Esophagus muscularis mucosa (tissue), 4 donors: ENCODE measurements at places on chromosomes 7 and 10.
A peak's percentile ranks its signal among the peaks of the same experiment; 100 is the strongest.

GRCh38 chr10:85570871-85571270 is 795.7 kb downstream of the GRID1 start:
- DNase-seq, result no peak

- DNase-seq, result no peak
Measured at GRCh38 chr10:87546971-87547413, 42.3 kb downstream of the MINPP1 start.

- DNase-seq, result peak; percentile 50
Measured at GRCh38 chr7:105880571-105881330, 4.4 kb upstream of the ATXN7L1 start.

GRCh38 chr10:18551473-18551872 is 99.9 kb downstream of the NSUN6 start:
- DNase-seq, result no peak

- DNase-seq, result no peak
Measured at GRCh38 chr7:66576646-66577045, 52.0 kb upstream of the KCTD7 start.

DNA sequence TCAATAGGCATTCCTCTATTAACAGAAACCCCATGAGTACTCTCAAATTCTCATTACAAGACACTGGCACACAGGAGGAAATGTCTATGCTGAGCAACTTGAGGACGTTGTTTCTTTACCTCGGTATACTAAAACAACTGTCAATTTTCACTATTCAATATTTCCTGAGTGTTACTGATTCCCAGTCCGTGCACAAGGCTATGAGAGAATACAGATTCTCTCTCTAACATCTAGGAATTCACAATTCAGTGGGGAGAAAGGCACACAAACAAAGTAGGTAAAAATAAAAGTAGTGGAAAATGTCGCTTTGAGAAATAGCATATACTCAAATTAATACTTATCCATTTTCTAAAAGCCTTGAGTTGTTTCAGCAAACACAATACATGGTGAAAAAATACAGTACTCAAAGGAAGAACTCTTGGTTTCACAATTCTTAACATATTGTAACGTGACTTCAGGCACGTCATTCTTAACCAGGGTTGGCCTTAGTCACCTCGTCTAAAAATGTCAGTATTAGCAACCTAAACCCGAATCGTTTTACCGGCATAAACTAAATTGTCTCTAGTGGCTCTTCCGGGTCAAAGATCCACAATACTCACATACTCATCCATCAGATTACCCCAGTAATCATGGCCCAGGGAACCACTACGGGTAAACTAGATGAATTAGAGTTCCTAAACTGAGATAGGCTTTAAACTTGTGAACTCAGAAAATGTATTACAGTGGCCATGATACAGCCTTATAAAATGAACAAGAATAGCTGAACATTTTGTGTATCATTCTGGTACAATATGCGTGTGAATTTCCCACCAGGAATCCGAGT is 1.5 kb downstream of the IPMK start:
- no peak for DNase-seq

DNA sequence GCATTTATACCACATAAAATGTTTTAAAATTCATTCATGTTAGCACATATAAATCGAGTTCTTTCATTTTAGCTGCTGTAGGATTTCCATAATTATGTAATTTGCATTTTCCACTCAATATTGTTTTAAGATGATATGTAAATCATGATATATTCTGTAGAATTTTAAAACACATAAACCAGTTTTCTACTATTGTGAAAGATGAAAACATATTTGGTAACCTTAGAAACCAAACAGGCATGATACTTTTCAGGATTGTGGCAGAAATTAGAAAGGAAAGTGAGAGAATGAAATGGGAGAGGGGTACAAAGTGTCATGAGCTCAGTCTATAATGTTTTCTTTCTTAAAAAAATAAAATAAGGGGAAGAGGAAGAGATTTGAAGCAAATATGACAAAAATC is 269.3 kb downstream of the PPP1R3A start:
- DNase-seq, result no peak

DNA sequence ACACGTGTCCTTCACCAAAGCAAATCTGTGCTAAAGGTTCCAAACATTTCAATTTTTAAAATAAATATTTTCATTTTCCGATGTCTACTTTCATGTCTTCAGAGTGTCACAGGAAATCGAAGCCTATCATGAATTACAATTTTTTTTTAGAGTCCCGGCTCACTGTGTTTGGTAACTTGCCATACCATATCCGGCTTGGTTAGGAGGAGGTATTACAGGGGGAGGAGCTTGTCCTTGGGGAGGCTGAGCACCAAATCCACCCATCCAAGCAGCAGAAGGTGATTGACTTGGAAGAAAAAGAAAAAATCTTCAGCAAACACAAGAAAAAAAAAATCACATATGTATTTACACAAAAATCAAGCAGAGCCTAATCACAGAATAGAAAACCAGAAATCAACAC is 21.3 kb downstream of the TIAL1 start:
- DNase-seq, result no peak

DNA sequence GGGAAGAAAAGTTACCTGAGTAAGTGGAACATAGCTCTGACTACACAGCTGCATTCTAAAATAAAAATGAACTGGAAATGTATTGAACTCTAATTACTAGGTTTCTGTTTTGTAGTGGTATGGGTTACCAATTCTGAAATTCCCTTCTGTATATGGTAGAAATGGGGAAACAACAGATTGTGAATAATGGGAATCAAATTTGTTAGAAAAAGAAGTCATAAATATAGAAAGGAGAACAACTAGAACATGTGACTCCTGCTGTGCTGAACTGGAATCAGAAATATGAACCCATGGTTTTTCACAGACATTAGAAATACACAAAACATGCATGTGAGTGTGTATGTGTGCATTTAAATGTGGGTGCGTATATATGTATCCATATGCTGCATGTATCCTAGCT is 27.0 kb downstream of the MCMBP start:
- no peak for DNase-seq

- DNase-seq, result no peak
Measured at GRCh38 chr10:114329634-114330365, 74.5 kb downstream of the AFAP1L2 start.

DNA sequence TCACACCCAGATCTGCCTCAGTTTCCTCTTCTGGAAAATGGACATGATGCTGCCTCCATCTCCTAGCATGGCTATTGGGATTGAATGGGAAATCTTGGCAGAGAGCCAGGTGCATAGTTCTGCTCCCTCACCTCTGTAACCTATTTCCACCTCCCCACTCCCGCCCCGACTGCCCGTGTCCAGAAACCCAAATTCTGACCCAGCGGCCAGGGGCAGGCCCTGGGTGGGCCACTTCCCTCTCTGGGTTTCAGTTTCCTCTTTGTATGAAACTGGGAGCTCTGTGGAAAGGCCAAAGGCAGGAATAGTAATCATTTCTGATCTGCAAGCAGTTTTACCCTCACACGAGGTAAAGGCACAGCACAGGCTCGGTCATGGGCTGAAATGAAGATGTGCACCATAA is 74.1 kb upstream of the DUSP5 start:
- DNase-seq, result no peak

DNA sequence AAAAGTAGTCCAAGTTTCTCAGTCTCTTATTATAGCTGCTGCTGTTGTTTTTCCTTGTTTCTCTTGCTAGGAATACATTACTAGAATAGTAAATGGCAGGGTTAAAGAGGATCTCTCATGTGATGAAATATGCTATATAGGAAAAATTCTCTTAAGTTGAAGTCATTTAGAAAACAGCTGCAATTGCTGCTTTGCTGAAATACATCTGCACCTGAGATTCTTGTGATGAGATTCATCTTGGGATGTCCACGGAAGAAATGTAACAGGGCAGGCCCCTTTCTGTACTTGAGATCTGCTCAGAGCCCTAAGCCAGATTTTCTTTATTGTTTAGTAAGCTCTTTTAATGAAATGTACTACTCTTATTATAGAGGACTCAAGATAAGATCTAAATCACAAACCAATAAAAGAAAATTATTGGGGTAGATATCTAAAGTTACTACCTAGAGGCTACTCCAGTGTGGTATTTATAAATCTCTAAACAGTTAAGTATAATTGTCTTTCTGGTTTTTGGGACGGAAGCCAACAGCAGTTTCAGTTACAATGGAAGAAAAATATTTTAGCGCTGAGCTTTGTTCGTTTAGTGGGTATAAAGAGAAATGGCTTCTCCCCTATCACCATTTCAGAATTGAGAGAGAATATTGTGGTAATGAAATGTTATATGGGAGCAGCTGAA is 701.5 kb downstream of the KCNMA1 start:
- DNase-seq, result no peak

DNA sequence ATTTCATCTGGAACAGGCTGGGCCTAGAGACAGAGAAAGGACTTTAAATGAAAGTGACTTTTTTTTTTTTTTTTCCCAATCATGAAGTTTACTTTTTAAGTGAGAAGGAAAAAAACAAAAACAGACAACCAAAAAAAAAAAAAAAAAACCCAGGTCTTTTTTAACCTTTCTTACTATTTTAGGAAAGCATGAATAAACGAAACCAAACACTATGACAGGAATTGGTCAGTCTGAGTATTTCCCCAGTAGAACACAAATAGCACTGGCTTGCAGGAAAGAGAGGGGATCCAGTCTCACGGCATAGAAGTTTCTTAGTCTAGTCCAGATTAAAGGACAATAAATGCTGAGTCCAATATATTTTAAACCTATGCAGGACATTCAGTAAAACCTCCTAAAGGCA is 180.5 kb upstream of the CCDC6 start:
- DNase-seq, result no peak

DNA sequence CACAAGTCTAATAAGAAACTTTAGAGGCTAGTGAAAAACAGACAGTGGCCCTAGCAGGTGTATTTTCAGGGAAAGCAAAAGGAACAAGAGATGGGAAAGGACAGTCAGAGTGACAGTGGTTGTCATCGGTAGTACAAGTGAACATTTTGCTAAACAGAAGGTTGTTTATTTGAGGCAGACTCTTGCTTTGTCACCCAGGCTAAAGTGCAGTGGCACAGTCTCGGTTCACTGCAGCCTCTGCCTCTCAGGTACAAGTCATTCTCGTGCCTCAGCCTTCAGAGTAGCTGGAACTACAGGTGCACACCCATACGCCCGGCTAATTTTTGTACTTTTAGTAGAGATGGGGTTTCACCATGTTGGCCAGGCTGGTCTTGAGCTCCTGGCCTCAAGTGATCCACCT is 195.8 kb downstream of the RELN start:
- no peak for DNase-seq

GRCh38 chr10:118209215-118209614 is 132.9 kb downstream of the FAM204A start:
- DNase-seq, result no peak

DNA sequence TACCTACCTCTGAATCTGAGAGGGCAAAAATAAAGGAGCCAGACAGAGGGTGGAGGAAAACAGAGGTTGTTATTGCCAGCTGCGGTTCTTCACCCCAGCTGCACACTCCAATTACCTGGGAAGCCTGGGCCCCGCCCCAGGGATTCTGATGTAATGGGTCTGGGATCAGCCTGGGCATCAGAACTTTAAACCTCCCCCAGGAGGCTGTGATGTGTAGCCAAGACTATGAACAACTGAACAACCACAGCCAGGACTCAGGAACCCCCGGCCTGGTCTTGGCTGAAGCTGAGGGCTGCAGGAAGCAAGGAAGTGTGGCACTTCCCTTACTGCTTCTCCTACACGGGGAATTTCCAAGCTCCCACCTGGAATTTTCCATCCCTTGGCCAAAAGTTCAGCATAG is 89.3 kb downstream of the HIP1 start:
- DNase-seq, result no peak

- DNase-seq, result no peak
Measured at GRCh38 chr10:123287594-123288247, 133.5 kb downstream of the BUB3 start.

DNA sequence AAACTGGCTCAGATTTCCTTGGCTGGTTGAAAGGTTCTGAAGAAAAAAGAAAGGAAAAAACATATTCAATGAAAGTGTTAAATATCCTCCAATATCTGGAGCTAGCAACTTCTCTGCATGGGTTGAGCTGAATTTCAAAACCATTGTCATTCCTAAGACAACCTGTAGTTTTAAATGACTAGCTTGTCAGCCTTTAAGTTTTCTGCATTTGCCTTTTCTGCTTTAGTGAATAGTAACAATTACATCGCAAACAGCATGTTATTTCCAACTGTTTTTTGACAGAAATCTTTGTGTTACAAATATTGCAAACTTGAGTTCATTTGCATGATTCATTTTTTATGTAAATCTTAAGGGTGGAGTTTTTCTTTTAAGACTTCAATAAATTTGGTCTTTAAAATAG is 852.3 kb upstream of the CELF2 start:
- DNase-seq, result no peak

DNA sequence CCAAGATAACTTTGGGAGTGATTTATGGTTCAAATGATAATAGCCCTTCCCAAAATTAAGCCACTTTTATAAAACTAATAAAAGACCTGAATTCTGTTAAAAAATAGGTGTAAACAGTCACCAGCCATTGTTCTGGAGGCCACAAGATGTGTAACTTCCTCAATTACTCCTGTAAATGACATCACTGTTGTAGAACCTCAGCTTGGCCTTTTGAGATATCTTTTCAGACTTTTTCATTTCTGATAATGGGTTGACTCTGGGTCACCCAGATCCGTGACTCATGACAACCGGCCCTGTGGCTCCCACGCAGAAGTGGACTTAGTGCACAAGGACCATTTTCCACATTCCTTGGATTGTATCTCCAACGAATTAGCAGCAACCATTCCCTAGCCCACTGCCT is 106.6 kb downstream of the DKK1 start:
- DNase-seq, result no peak

DNA sequence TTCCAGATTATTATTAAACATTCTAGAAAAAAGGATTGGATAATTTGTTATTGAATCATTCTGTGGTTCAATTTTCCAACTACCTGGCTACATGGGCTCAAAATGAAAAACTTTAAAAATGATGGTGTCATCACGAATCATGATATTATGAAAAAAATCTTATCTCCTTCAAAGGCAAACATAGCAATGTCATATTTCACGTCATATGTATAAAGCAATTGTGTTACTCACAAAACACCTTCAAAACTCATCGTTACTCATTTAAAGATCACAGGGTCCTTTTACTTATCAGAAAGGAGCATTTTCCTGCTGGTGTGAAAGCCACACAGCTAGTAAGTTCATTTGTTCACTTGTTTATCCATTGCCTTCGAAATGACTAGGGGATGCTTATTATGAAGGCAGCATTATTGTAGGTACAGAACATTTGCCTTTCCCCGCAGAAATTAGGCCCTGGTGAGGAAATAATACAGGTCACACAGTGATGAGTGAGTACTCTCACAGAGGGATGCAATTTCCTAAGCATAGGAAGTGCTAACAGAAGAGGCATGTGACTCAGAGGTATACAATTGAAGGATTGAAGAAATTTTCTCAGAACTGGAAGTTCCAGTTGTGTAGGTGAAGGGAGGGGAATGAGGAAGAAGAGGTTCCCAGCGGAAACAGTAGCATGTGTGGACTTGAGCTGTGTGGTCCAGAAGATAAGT is 478.7 kb downstream of the INHBA start:
- DNase-seq, result no peak

DNA sequence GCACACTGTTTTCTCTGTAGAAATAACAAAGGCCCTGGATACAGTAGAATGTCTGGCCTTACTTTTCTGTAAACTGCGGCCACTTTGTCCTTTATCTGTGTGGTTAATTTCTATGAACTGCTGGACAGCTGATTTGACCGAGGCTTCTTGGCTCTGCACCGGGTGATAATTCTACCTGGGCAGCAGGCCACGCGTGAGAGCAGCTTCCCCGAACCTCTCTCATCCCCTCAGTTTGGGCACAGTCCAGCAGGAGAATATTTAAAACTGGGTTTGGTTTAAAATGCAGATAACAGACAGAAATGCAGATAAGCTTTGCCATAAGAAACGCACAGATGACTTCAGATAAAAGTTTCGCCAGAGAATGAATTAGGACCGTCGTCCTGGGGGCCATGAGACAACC is 81.0 kb downstream of the CELF2 start:
- DNase-seq, result no peak

GRCh38 chr7:156892081-156892800 is 742 bp downstream of the LMBR1 start:
- DNase-seq, result no peak
